ENCODE measurements at places on chromosomes 2 and 18.

- no peak for ATAC-seq
These were observed 175.7 kb downstream of the METTL4 start for GRCh38 chr18:2395427-2396161.

DNA sequence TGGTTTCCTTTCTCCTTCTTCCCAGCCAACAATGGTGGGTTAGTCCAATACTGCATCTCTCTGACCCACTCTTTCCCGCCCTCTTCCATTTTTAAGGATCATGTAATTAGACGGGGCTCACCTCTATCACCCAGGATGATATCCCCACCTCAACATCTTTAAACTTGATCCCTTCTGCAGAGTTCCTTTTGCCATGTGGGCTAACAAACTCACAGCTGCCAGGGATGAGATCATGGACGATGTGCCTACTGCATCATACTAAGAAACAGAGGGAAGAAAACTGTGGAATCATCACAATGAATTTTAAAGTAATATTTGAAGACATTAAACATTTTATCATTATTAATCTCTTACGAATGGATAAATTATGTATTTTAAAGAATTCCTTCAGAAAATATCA is 183.5 kb downstream of the RDH14 start:
- ATAC-seq = no peak

DNA sequence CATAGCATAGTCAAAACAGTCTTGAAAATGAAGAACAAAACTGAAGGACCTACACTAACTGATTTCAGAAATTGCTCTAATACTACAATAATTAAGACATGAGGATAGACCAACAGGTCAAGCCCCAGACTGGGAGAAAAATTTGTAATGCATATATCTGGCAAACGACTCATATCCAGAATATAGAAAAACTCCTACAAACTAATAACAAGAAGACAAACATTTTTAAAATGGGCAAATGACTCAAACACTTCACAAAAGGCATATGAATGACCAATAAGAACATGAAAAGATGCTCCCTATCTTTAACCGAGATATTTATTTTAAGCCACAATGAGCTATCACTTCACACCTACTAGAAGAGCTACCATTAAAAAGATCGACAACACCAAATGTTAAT is 14.2 kb downstream of the TGFBRAP1 start:
- ATAC-seq = no peak

DNA sequence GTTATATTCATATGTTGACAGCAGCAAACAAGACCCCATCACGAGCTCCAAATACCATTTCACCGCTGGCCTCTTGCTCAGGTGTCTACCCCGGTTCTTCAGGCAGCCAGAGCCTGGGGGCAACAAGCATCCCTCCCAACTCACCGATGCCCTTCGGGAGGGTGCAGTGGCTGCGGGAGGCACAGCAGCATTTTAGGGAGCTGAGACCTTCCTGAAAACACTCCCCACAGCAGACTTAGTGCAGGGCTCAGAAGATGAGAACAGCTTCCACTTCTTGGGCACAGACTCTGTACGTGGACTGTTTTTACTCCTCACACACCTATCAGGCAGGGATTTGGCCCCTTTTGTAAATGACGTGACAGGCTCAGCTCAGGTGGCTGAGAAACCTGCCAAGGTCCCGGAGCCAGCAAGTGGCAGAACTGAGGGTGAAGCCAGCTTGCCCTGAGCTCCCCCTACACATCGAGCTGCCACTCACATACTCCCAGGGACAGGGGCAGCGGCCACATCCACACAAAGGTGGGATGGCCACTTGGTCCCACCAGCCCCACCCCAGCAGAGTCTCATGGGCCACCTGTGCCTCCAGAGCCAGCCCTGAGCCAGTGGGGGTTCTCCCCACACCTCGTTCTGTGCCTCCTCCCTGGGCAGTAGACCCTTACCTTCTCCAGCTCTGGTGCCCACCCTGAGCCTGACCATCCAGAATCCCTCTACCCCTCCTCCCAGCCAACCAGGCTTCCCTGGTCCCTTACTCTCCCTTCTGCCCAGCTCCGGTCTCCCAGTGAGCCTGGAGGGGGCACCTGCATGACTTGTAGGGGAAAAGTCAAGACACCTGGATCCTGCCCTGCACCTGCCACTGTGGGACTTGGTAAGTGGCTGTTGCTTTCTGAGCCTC is 28.5 kb downstream of the CYP27C1 start:
- no peak for ATAC-seq

DNA sequence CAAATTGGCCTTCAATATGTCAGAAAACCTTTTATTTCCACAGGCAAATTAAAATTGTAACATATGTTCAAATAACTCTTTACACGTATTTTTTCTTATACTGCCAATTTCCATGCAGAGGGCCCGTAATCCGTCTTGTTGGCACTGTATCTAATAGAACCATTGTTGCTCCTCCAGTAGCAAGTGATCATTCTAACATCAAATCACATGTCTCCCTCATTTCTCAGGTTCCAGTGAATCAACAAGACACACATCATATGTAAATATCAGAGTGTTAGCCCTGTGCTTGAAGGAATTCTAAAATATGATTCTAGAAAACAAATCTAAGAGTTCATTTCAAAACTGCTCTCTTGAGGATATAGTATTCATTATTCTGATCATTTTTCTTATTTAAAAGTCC is 834.3 kb downstream of the LRRTM4 start:
- ATAC-seq = no peak

All from activated CD4-positive, CD25-positive, alpha-beta regulatory T cell treated with anti-CD3 and anti-CD28 coated beads, Interleukin-2, amount 50 U/mL, for 24 hours (primary cell).